ENCODE measurements at places on chromosomes 2 and 18.

DNA sequence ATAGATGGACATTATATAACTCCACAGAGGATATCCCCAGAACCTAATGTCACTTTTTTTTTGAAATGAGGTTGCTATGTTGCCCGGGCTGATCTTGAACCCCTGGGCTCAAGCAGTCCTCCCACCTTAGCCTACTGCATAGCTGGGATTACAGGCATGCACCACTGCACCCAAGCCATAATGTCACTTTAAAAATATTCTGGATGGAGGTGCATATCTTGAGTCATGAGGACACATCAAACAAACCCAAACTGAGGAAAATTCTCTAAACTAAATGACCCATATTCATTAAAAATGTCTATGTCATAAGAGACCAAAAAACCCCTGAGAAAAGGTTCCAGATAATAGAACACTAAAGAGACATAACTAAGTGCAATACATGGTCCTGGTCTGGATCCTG is 36.3 kb downstream of the OSGEPL1 start:
- no peak for DNase-seq

DNA sequence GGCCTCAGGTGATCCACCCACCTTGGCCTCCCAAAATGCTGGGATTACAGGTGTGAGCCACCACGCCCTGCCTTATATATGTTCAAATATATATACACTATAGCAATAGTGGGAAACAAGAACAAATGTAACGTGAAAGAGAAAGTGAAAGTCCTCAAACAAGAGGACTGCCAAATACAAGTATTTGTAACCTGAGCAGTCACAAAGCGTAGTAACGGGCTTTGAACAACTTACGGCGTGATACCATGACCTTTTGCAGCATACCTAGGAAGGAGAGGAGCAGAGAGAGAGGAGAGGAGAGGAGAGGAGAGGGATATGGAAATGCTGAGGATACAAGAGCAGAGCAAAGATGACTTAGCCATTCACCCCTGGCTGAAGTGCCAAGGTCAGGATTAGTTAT is 113.8 kb upstream of the RGPD4 start:
- DNase-seq, result no peak

GRCh38 chr2:181188605-181189004 is 208.2 kb downstream of the UBE2E3 start:
- DNase-seq, result no peak

DNA sequence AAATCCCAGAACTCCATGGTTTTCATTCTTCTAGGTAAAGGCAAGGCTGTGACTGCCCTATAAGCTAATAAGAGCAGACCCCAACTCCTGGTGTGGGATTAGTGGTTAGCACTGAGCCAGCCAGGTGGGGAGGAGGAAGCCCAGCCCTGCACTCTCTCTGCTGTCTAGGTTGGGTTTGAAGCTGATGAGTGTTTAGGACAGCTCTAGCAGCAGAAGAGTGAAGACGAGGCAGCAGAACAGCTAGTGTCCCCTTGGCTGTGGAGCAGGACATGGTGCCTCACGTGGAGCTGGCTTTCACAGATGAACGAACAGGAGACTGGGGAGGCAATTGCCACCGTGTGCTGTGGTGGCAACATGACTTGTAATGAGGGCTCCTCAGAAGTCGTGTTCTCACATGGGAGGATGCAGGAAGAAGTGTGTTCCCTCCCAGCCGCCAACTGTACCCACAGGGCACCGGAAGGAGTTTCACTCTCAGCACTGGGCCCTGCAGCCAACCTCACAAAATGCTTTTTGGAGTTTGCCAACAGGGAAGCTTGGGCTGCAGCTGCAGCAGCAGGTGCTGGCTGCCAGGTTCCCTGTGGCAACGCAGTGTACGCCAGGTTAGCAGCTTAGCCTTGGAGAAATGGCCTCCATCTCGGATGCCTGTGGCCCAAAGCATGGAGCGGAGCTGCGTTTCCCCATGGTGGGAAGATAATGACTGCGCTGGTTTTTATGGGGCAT is 328.2 kb downstream of the SETBP1 start:
- DNase-seq, result no peak

GRCh38 chr2:217160978-217161973 is 301.4 kb upstream of the TNP1 start:
- DNase-seq, result no peak

- peak; percentile 26 for DNase-seq
Observed at GRCh38 chr2:219352448-219353023, 20.0 kb upstream of the RESP18 start.

- no peak for DNase-seq
Observed at GRCh38 chr2:60296219-60296955, 257.1 kb downstream of the BCL11A start.

- peak; percentile 5 for DNase-seq
Observed at GRCh38 chr2:212548455-212548819, 9.8 kb upstream of the ERBB4 start.

DNA sequence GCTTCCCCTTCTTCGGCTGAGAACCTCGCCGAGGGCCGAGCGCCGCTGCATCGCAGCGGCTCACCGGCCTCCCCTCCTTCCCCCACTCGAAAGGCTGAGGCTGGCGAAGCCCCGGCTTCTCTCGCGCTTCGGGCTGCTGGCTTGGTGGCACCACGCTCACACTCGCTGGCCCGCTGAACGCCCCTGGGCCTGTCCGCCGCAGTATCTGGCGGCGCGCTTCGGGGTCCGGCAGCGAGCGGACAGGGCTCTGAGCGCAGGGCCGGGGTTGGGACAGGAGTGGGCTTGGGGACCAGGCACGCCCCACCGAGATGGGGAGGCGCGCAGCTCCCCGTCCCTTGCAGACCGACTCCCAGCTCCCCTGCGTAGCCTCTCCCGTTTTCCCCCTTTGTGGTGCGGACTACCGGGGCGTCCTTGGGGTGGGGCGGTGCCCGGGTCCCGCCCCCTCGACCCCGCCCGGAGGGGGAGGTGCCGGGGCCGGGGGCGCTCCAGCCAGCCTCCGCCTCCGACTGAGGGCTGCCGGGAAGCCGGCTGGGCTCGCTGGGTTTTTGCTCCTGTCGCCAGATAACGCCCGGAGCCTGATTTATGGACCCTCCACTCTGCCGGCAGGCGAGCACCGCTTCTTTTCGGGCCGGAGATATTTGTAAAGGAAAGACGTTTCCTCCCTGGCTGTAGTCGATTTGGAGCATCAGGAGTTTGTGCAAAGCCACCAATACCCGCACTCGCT is 3.8 kb downstream of the GBX2 start:
- no peak for DNase-seq
